ENCODE measurements at places on chromosomes 16 and 17.

GRCh38 chr17:43936434-43936833 is 5.8 kb downstream of the PPY start:
- DNase-seq: no peak

GRCh38 chr16:54366943-54367342 is 80.4 kb upstream of the IRX3 start:
- DNase-seq: no peak

GRCh38 chr16:25709213-25709612 is 17.5 kb downstream of the HS3ST4 start:
- no peak for DNase-seq

DNA sequence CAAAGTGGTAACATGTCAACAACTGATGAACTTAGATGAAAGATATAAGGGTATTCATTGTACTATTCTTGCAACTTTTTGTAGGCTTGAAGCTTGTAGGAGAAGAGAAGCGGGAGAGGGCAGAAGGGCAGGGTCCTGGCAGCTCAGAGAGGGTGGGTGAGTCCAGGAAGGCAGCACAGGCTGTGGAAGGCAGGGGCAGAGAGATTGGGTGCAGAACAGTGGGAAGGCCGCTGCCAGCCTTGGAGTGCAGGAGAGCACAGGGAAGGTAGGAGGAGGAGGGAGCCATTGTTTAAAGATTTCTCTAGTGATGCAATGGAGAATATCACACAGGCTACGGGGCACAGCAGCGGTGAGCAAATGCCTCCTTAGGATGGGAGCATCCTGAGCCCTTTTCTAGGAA is 104.3 kb downstream of the N4BP1 start:
- no peak for DNase-seq

GRCh38 chr16:72743011-72743761 is 304.7 kb downstream of the ZFHX3 start:
- DNase-seq: no peak

GRCh38 chr17:51455211-51455610 is 194.9 kb downstream of the UTP18 start:
- DNase-seq: no peak

DNA sequence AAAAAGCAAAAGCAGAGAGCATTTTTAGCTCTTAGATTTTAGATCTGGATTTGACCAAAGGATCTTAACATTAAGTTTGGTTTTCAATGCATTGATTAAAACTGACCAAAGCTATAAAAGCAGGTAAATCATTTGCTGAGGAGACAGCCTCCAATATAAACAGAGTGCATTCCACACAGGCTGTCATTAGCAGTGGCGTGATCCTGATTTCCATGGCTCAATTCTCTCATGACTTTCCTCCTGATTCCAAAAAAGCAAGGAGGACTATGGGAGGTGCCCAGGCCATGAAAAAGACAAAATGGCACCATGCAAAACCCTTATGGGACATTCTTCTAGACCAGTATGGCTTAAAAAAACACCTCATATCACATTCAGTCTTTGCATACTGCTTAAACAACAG is 53.5 kb downstream of the PARN start:
- no peak for DNase-seq

DNA sequence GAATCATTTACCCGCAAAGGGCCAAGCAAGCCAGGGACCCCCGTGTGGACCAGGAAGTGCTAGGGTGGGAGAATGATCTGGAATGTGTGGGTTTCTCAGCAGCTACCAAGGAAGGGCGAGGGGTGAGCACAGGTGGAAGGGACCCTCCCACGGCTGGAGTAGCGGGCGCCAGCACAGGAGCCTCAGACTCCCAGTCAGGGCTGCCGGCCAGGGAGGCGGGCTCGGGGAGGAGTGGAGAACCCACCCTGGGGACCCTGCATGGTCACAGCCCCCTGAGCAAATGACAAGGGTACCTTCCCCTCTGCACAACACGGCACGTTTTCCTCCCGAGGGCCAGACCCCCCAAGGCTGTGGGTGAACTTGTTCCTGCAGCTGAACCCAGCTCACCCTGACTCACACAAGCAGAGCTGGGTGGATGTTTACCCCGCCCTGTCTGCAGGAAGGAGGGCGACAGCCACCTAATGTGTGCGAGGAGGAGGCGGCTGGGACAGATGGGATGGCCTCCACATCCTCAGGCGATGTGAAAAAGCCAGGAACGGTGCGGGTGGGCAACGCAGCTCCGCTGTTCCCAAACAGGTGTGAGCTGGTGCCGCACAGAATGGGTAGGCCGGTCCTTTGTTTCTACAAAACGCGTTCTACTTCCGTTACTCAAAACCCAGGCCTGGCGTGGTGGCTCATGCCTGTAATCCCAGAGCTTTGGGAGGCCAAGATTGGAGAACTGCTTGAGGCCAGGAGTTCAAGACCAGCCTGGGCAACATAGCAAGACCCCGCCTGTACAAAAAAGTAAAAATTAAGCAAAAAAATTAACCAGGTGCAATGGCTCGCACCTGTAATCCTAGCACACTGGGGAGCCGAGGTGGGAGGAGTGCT is 6.2 kb downstream of the ECI1 start:
- DNase-seq: no peak

- no peak for DNase-seq
These were observed 9.7 kb upstream of the ARL5C start for GRCh38 chr17:39175695-39176093.

DNA sequence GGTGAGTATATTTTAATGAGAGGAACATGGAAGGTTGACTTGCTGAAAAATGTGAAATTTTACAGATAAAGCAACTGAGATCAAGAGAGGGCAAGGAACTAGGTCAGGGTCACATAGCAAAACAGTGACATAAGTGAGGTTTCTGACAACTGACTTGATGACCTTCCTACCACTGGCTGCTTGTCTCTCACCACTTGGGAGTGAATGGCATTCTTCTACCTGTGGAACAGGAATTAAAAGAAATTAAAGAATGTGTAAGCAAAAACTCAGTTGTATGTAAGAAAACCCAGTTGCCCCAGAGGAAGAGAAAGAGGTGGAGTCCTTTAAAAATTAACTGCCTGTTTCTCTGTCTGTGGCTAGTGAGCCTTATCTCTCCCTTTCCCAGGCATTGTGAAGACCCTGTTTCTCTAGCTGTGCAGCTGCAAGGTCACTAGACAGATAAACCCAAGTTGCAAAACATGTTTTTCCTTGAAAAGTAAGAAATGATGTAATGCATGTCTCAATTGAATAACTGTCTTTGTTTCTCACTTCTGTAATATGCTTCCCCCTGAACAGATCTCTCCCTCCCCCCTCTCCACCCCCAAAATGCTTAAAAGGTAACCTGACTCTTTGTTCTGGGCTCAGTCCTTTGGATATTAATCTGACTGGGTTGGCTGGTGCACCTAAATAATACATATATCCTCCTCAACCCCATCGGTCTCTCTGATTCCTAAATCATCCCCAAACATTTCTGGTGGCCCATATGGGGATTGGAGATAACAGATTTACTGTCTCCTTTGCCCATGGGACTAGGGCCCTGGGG is 23.4 kb downstream of the ACSM1 start:
- no peak for DNase-seq

GRCh38 chr17:67841992-67842391 is 16.7 kb downstream of the BPTF start:
- DNase-seq: no peak

DNA sequence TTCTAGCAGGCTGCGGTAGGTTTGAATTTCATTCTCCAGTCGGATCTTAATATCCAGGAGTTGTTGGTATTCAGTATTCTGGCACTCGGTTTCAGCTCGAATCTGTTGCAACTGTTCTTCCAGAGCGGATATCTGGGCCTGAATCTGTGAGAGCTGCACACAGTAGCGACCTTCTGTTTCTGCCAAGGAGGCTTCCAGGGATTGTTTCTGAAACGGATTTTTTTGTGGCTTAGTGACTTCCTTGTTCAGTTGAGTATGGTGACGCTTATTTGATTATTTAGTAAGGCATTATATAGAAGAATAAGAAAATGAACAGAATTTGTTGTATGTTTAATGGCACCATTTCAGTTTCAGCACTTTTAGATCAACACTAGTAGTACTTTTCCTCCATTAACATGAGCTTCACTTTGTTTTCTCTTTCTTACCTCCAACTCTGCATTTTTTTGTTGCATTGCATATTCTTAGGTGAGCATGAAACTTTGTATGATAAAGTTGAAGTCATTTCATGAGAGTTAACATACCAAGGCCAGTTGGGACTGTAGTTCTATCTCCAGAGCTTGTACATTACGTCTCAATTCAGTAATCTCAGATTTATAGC is 2.8 kb downstream of the KRT10 start:
- no peak for DNase-seq

Data from activated T-cell treated with anti-CD3 and anti-CD28 coated beads for 48 hours (primary cell).